GM23248 (cell line): ENCODE measurements at places on chromosomes 2 and 18. TPM values are rescaled to one million over a fixed set of nuclear protein-coding genes. Genes with fewer than 3 reads are reported as not detected.

Gene MERTK
- total RNA-seq, result under 0.01 TPM in 1 of 2 replicates, not detected in the other

Gene SULT1C4
- total RNA-seq, result not detected in 2 replicates

DNA sequence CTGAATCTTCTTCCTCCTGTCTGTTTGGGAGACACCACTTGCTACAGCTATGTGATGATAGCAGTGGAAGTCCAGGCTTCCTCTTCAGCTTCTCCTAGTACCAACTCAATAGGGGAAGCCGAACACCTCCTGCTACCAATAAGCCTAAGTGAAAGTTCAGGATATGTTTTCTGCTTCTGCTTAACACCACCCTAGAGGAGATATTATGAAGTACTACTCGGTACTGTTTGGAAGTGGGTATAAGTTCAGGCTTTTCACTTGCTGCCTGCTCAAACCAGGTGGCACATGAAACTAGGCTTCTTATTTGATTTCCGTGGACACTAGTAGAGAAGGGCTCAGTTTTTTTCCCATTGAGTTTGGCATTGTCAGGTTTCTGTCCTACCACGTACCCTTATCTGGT is 99.8 kb downstream of the PTPN4 start:
- DNase-seq, result no peak

Gene NLRC4
- total RNA-seq, result not detected in 2 replicates

Gene TMEM17
- 3.7 and 8.3 TPM in 2 replicates for total RNA-seq

DNA sequence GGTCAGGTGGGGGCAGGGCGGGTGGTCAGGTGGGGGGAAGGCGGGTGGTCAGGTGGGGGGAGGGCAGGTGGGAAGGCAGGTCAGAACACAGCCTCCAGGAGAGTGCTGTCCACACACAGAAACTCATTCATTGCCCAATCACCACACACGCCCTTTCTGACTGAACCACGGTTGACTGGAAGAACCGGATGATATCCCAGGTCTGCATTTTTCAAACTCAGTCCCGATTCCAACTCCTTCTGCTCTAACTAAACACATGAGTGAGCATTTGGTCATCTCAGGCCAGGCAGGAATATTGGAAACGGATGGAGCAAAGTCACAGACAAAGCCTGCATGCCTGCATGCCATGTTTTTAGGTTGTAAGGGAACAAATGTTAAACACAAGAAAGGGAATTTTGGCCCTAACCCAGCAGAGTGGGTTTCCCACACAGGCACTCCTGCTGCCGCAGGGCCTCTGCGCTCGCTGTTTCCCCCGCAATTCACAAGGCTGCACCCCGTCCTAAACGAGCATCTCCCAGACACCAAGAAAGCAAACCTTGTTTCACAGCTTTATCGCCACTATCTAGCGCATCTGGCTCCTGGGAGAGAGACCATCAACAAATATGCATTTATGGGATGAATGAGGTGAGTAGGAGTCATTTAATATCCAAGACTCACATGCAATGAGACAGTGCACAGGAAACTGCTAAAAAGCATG is 100.1 kb downstream of the ZNF516 start:
- peak; percentile 82 for DNase-seq

Gene REG1B
- total RNA-seq, result not detected in 2 replicates

GRCh38 chr2:164498836-164499235 is 122.4 kb downstream of the GRB14 start:
- no peak for DNase-seq

Gene ERMN
- total RNA-seq, result not detected in 2 replicates

Gene DCDC2C
- total RNA-seq, result not detected in 2 replicates

DNA sequence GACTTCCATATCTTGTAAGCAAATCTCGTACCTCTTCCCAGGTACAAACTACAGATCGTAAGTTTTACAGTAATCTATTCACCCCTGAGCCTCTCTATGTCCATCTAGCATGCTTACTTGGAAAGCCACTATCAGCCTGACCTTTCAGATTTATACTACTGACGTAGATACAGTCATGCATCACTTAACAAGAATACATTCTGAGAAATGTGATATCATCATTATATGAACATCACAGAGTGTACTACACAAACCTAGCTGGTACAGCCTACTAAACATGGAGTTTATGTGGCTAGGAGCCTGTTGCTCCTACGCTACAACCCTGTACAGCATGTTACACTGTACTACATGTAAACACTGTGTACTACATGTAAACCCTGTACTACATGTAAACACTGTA is 293.2 kb upstream of the ZNF804A start:
- DNase-seq, result no peak

- DNase-seq, result peak; percentile 29
These were observed 54.0 kb upstream of the LINC00305 start for GRCh38 chr18:64202863-64203262.

DNA sequence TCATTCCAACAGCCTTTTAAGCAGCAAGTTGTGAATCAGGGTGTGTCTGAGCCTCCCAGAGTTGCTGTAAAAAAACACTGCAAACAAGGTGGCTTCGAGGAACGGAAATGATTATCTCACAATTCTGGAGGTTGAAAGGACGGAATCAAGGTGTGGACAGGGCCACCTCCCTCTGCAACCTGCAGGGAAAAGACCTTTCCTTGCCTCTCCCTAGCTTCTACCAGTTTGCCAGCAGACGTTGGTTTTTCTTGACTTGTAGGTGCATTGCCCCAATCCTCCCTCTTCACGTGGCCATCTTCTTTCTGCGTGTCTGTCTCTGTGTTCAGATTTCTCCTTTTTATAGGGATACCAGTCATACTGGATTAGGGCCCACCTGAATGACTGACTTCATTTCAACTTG is 24.8 kb upstream of the TMEM131 start:
- no peak for DNase-seq

- DNase-seq, result peak; percentile 86
These were observed 10.1 kb upstream of the GRHL1 start for GRCh38 chr2:9941196-9941995.

DNA sequence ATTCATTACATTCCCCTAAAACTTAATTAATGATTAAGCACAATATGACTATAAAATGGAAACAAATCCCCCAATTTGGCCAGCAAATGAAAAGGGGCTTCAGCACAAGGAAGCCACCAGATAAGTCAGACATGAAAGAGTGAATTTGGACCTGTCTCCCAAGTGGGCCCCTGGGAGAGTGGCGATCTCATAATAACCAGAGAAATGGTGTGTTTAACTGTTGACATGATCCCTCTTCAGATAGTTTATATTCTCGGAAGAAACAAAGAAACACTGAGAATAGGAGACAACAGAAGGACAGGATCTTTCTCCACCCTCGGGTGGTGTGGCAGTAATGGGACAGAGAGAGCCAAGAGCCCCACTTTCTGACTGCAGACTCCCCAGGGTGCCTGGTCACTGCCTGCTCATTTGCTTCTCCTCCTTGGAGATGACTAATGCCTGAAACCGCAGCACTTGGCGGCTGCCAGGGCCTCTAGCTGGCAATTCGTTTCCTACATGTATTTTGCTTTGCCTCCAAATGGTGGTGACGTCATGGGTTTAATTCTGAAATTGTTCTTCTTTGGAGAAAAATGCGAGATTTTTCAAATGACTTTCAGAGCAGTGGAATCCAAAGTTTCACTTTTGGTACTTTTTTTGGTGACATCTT is 46.4 kb upstream of the SPP2 start:
- DNase-seq, result peak; percentile 97

Gene MAPRE3
- total RNA-seq, result 5.4 and 7.9 TPM in 2 replicates

DNA sequence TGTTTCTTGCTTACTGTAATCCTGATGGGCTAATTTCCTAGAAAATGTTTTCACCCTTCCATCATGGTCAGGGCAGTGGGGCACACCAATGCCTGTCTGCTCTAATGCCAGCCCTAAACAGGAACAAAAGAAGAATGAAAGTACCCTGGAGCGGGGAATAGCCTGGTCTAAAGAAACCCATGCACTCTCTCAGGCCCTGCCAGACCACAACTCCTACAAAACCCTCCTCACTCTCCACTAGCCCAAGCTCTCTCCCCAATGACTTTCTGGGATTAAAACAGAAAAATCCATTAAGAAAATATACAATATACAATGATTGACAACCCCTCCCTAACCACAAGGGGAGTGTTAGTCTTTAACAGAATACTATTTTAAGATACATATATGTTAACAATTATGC is 67.6 kb downstream of the AAK1 start:
- DNase-seq, result no peak

Gene STARD6
- not detected in 2 replicates for total RNA-seq

- DNase-seq, result no peak
These were observed 191.0 kb downstream of the ARL4C start for GRCh38 chr2:234305846-234306245.

GRCh38 chr2:8623576-8623957 is 58.3 kb upstream of the ID2 start:
- DNase-seq, result no peak

Gene OSGEPL1
- total RNA-seq, result 5.3 and 7.5 TPM in 2 replicates

- peak; percentile 88 for DNase-seq
These were observed 44.8 kb upstream of the EHBP1 start for GRCh38 chr2:62660582-62661262.

DNA sequence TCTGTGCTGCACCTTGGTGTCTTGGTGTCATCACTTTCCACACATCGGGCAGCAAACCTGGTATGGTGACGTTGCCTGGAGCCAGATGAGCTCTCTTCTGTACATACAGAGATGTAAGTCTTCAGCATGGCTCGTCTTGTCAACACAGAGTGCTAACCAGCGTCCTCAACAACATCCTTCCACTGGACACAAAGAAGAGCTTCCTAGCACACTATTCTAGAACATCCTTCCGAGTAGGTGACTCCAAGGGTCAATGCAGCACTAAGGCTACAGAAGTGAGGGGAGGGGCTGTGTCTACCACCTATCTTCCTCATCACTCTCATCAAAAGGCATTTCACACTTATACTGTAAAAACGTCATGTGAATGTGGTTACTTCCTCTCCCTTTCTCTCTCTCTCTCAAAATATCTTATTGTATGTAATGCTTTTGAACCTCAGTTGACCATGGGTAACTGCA is 108.1 kb upstream of the SLC1A4 start:
- no peak for DNase-seq

Gene GPR55
- not detected in 2 replicates for total RNA-seq

DNA sequence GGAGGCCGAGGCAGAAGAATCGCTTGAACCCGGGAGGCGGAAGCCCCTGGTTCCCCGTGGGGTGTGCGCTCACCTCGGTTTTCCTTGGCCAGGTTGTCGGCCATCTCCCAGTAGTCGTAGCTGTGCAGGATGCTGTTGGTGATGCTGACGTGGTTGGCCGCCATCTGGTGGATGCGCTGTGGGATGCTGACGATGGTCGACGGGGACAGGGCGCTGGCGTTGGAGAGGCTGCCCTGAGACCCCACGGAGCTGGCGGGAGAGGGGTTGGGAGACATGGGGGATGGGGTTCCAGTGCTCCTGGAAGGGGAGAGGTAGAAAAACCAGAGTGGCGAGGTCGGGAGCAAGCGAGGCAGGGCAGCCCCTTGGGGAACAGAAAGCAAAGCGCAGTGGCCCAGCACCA is 64.4 kb upstream of the REV1 start:
- no peak for DNase-seq

- peak; percentile 68 for DNase-seq
These were observed 36.3 kb downstream of the MOGAT1 start for GRCh38 chr2:222707689-222708273.

GRCh38 chr2:215454519-215455246 is 18.8 kb upstream of the FN1 start:
- DNase-seq, result peak; percentile 55
